ENCODE measurements at places on chromosomes 13 and 19.

DNA sequence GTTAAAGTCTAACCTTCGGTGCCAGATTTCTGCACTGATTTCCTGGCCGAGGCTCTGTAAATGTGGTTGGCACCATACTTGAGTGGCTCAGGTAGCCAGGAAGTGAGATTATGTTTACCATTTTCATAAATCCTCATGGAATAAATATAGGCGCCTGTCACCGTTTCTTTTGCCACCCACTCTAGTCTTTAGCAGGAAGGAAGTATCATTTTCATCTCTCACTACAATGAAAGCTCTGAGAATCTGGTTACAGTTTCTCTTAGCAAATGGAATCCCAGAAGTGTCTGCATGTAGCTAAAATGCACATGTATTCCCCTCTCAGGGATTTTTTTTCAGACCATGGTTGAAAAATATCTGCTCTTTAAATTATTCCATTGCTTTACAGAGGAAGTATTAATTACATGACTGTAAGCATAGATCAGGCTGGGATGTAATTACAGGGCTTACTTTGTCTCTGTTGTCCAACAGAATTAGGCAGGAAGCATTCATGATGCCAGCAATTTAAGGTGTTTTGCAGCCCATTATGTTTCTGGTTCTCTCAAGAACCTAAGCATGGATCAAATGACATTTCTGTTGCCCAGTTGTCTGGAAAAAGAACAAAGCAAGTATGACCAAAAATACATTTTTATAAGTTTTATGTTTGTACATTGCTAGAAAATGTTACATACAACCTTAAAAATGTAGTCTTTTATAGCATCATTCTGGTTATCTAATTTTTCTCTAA, 221.7 kb upstream of the SPRY2 start:
- no peak for DNase-seq

DNA sequence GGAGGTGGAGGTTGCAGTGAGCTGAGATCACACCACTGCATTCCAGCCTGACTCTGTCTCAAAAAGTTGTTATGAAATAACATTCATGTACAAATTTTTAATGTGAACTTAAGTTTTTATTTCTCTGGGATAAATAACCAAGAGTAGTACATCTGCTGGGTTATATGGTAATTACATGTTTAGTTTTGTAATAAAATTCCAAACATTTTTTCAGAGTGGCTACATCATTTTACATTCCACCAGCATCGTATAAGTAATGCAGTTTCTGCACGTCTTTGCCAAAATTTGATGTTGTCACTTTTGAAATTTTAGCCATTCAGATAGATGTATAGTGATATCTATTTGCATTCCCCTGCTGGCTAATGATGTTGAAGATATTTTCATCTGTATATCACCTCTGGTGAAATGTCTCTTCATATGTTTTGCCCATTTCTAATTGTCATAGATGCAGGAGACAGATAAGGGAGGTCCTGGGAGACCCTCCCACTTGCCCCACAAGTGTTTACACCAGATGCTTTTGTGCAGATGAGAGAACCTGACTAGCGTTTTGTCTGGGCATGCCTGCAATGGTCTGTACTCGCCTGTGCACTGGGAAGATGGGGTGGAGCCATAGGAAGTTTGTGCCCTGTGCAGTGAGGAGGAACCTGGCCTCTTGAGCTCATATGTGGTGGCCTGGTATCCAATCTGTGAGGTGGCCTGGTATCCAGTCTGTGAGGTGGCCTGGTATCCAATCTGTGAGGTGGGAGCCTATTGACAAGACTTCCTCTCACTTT, 12.7 kb upstream of the KBTBD6 start:
- DNase-seq, result no peak

DNA sequence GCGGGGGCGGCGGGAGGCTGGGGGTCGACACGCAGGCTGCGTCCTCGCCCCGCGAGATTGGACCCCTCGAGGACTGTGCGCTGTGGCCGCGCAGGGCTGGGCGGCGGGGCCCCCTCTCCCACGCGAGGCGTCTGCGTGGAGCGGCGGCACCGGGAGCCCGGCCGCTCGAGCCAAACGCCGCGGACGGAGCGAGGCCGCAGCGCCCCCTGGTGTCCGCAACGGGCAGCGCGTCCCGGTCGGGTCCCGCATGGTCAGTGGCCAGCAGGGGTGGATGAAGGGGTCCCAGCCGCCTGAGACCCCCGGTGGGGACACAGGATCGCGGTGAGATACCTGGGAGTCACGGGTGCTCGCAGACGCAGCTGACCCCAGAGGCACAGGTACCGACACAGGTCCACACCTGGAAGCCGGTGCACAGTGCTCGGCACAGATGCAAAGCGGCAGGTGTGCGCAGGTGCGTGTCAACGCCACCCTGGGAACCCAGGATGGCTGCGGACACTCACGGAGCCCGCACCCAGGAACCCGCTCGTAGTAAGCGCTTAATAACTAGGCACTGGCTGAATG, 2.1 kb upstream of the CIRBP start:
- DNase-seq, result no peak

GRCh38 chr13:33745370-33746324, 72.3 kb upstream of the RFC3 start:
- DNase-seq, result no peak

GRCh38 chr13:77891486-77891885, 27.1 kb downstream of the EDNRB start:
- DNase-seq, result no peak

- no peak for DNase-seq
Observed at GRCh38 chr13:22210134-22210930, 539.5 kb downstream of the FGF9 start.

GRCh38 chr13:30616927-30617314, 799 bp upstream of the USPL1 start:
- peak; percentile 64 for DNase-seq

DNA sequence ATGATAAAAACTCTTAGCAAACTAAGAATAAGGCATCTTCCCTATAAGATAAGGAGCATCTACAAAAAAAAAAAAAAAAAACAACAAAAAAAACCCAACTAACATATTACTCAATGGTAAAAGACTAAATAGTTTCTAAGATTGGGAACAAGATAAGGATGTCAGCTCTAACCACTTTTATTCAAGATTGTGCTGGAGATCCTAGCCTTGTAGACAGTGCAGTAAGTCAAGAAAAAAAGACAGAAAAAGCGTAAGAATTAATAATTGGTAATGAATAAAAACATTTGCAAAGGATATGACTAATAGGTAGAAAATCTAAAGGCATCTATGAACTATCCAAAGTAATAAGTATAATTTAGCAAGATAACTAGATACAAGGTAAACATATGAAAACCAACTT, 33.0 kb downstream of the ZIC2 start:
- no peak for DNase-seq

DNA sequence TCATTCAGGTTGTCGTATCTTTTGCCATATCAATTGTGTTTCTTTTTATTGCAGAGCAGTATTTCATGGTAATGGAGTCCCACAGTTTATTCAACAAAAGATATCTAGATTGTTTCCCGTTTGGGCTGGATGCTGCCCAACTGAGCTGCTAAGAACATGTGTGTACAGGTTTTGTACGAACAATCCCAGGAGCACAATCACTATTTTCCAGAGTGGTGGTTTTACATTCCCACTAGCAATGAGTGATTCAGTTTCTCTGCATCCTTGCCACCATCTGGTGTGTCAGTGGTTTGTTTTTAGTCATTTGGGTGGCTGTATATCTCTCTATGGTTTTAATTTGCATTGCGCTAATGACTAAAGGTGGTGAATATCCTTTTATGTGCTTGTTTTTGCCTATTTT, 52.7 kb upstream of the ZDHHC20 start:
- no peak for DNase-seq

- no peak for DNase-seq
Observed at GRCh38 chr13:102977471-102977870, 88.7 kb downstream of the SLC10A2 start.

DNA sequence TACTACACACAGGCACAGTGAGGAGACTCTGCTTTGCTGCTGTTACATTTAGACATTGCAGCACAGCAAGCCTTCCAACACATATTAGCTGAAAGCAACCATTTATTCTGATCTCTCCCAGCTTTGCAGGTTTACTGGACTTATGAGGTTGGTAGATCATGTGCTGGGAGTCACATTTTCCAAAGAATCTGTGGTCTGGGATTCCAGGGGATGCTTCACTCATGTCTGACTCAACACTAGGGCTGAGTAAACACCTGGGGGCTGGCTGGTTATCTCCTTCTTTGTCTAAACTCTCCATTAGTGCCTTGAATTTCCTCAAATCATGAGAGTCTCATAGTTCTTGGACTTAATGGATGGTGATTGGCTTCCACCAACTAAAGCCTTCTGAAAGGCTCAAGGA, 5.4 kb upstream of the LGALS13 start:
- no peak for DNase-seq

GRCh38 chr13:95228130-95228529, 73.1 kb downstream of the ABCC4 start:
- no peak for DNase-seq

- DNase-seq, result no peak
Observed at GRCh38 chr13:51887468-51887867, 25.7 kb downstream of the CCDC70 start.

DNA sequence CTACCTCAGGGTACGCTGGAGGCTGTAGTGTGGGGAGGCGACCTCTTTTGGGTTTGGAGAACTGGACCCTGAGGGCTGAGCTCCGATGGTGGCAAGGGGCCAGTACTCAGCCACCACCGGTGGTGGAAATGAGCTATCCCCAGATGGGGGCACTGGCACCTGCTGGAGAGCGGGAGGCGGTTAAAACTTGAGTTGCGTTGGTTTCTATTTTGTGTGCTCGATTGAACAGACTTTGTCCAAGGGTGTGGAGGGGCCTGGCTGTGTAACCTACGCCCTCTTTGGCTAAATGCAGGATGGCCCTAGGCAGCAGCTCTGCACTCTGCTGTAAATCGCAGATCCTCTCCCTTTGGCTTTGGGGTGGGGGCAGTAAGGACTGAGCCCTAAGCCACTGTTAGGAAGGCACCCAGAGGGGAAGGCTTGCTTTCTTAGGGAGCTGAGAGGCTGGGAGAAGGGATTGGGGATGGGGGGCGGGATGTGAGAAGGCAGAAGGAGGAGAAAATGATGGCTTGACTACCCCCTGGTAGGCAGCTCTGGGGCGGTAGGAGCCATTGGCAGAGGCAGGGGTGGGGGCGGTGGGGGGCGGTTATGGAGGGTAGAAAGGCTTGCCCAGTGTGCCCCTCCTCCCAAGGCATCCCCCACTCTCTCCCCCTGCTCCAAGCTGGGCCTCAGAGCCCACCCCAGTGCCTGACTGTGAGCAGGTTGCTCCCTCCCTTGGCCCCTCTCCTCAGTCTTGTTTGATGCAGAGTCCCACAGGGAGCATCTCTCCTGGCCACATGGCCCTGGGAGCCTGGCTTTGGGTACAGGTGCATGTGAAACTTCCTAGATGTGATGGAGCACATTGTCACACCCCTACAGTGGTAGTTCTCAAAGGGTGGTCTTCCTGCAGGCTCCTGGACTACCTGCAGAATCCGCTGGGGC, 5.0 kb downstream of the VSTM2B start:
- DNase-seq, result no peak

DNA sequence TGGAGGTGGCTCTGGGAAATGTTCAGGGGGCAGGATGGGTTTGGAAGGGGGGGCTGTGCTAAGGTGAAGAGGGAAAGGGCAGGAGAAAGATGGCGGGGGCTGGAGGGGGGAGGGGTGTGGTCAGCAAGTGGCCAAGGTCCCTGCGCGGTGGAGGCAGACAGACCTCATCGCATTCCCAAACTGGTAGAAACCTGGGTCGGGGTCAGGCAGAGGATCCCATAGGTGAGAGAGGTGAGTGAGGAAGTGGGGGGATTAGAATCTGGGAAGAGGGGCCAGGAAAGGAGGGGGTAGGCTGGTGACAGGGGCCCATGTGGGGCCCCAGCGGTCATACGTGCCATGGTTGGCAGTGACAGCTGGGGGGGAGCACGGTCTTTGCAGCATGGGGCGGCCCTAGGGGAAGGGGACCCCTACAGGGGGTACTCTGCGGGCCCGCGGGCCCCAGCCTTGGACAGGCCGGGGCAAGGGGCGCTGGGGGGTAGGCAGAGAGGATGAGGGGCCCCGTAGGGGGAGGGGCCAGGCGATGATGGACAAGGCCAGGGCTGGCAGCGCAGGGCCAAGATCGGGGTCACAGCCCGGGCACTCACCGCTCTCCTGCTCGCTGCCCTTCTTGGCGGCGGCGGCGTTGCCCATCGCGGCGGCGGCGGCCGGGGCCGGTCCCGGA, 514 bp downstream of the PRKACA start:
- DNase-seq, result no peak

DNA sequence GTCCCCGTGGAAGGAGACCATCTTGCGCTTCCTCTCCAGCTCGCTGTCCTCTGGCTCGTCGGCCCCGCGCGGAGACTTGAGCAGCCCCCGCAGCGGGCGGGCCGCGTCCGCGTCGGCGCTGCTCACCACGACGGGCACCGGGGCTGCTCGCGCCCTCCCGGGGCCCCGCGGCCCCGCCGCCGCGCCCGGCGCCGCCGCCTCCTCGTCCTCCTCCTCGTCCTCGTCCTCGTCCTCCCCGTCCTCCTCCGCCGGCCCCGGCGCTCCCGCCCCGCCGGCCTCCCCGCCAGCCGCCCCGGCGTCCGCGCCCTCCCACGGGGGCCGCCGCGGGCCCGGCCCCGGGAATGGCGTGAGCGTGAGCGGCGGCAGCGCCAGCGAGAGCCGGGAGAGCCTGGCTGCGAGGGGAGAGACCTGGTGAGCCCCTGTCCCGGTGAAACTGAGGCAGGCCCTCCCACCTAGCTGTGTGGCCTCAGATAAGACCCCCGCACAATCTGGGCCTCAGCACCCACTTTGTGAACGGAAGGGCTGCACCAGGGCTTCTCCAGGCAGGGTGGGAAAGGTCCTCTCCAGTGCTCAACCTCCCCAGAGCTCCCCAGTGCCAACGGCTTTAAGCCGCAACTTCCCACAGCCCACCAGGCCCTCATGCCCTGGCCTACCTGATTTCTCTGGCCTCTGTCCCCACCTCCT, 17.8 kb downstream of the LMTK3 start:
- no peak for DNase-seq

- DNase-seq, result peak; percentile 53
Observed at GRCh38 chr13:41007744-41008128, 11.4 kb downstream of the ELF1 start.

DNA sequence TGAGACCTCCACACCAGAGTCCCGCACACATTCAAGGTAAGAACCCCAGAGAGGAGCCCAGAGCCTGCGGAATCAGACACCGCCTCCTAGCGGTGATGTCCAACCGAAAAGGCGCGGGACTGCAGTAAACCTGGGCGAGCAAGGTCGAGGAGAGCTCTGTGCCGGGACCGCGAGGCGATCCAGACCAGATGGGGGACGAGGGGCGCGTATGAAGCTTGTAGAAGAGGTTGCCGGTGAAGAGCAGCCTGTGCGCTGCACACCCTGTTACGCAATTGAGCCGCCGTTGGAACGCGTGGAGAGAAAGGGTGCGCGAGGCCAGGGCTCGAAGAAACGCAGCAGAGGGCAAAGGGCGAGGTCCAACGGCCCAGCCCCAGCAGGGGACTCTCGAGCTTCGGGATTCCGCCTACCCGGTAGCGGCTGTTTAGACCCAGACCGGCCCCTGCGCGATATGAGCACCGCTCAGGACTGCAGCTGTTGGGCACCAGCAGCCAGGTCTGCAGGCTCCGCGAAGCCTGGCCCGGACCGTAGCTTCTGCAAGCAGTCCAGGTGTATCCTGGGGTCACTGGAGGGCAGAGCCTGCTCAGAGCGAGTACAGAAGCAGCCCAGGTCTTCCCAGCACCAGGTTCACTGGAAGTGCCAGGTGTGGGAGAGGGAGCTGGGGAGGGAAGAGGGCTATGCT, 65.9 kb upstream of the ZNF599 start:
- DNase-seq, result no peak
